ENCODE measurements at places on chromosomes 12 and 14.

GRCh38 chr14:95304342-95304741, 15.4 kb downstream of the CLMN start:
- no peak for DNase-seq

- DNase-seq: no peak
These were observed 6.1 kb upstream of the CD9 start for GRCh38 chr12:6193853-6194815.

DNA sequence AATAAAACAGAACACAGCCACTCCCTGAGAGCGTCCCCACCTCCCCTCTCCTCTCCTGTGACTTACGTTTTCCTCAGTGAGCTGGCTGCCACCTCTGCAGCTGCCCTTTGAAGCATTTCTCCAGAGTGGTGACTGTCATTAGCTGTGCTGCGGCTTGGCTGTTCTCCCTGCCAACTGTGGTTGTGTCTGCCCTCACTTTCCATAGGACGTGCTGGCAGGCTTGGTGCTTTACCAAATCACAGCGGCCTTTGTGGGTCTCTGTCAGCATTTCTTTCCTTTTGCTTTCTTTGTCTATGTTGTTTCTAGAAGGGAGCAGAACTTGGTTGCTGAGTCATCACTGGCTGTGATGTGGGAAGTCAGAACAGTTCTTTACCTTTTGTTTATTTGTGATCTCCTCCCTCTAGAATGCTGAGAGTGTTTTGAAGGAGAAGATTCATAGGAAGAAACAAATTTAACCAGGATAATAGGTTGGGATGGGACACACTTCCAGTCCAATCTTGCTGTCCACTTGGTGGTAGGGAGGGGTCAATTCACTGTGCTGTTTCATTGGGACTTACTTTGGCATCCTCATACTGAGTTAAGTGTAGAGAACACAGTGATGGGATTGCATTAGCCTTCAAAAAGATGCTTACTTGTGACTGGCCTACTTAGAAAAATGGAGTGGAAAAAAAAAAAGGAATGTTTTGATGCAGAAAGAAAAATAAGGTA, 88.2 kb downstream of the TMX1 start:
- no peak for DNase-seq

GRCh38 chr12:127193341-127193740, 1073.6 kb upstream of the TMEM132C start:
- DNase-seq: no peak

DNA sequence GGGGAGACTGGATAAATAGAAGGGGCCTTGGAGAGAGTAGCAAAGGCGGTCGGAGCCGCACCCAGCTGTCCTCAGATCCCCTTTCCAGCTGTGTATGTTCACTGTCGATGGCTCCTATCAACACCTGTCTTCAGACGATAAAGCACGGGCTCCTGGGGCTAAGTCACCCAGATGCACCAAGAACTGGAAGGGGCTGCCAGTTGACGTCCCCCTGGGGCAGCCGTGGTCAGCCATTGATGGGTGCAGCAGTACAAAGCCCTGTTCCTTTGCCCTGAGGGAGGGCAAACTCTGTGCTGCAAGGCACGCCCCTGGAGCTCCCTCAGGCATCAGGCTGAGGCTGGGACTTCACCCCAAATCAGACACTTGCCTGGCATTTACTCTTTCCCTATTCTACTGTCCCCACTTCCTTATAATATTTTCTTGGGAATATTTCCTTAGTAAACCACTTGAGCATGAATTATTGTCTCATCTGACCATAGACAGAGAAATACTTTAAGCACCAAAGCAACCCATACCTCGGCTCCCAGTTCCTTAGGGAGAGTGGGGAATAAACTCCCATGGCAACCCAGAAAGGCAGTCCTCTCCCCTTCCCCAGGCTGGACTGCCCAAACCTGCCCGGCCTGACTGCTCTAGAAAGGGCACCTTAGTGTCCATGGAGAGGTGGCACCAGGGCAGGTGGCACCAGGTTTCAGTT, 59.6 kb upstream of the SCN8A start:
- DNase-seq: no peak
